Esophagus squamous epithelium (tissue), 5 donors: ENCODE measurements at places on chromosomes 11 and 22. TPM values are rescaled to one million over a fixed set of nuclear protein-coding genes. Genes with fewer than 3 reads are reported as not detected.

GRCh38 chr11:40323241-40323640, 1136.2 kb downstream of the LRRC4C start:
- no peak overlapping the region for H3K27ac ChIP-seq
- H3K36me3 ChIP-seq = no peaks in the 10 kb centered on the region
- H3K4me3 ChIP-seq = no peak overlapping the region

GRCh38 chr11:73359930-73360742, 16.1 kb upstream of the RELT start:
- H3K27ac ChIP-seq = no peak overlapping the region
- no peaks in the 10 kb centered on the region for H3K27me3 ChIP-seq
- no peak overlapping the region for H3K4me3 ChIP-seq
- peaks cover 14% of the 10 kb centered on the region for H3K4me1 ChIP-seq
- H3K36me3 ChIP-seq = peaks cover 84% of the 10 kb centered on the region
- DNase-seq = no peak

DNA sequence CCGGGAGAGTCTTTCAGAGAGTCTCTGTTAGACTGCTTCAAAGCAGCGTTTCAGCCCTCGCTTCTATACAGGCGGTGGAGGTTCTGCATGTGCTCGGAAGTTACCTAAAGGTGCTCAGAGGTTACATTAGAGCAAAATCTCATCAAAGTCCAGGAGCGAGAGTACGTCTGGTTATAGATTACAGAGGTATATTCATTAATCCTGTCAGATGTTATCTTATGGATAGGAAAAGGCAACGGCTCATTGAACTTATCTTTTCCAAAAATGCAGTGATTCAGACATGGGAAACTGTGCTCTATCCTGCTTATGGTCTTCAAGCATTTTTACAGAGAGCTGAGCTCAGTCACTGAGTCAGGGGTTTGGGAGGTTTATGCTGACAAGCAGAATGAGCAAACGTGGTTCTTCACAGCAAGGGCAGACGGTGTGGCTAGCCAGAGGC, 9.1 kb upstream of the ZBED5 start:
- no peaks in the 10 kb centered on the region for H3K36me3 ChIP-seq
- no peak overlapping the region for H3K4me3 ChIP-seq
- no peak for DNase-seq

GRCh38 chr11:69650081-69650831, 9.3 kb downstream of the CCND1 start:
- H3K27ac ChIP-seq = no peak overlapping the region
- H3K36me3 ChIP-seq = no peaks in the 10 kb centered on the region
- H3K4me3 ChIP-seq = no peak overlapping the region
- no peaks in the 10 kb centered on the region for H3K27me3 ChIP-seq

DNA sequence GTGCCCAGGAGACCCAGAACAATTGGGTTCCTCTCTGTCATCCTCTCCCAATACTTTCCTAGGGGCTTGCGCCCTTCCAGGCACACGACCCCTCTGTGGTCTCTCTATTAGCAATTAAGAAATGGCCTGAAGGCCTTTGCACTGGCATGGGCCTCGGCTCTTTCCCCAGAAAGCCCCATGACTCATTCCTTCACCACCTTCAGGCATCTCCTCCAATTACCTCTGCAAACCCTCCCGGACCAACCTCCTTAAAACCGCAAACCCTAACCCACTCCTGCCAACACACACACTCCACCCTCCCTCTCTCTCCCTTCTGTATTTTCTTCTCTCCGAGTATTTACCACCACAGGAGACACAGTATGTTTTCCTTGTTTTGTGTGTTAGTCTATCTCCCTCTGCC, 36.7 kb downstream of the LARGE1 start:
- no peaks in the 10 kb centered on the region for H3K4me1 ChIP-seq
- no peaks in the 10 kb centered on the region for H3K27me3 ChIP-seq
- no peak overlapping the region for H3K27ac ChIP-seq
- no peak for DNase-seq

DNA sequence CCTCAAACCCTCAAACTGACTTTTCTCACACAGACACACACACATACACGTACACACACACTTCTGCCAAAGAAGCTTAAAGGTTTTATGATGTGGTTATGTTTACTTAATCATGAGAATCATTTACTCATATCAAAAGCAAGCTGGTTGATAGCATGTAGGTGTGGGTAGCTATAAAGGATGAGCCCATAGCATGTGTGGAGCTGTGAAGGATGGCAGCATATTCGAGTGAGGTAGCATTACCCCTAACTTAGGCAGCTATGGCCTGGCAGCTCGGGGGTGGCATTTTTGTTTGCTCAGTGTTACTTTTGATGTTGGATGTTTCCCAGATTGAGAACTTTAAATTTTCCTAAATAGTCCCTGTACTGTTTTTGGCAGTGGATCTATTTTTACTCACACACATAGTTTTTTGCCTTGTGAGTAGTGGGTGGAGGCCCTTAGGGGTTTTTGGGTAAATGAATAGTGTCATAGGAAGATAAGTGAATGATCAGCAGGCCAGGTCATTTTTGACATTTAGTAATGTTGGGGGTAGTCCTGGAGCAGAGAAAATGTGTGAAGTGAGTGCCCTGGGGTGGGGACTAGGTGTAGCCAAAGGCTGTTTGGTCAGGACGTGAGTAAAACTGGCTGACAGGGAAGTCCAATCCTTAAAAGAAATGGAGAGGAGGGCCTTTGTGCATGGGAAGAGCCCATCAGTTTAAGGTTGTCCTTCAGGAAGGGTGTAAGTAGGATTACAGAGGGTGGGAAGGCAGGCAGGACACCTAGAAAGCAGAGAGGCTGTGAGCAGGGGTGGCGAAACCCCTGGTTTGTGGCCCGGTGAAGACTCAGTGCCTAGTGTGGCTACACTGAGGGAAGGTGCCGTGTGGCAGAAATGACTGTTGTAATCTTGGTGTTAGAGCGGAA, 7.1 kb downstream of the YWHAH start:
- H3K36me3 ChIP-seq = peaks cover 4% of the 10 kb centered on the region
- peak overlapping the region; percentile 18 for H3K4me3 ChIP-seq
- no peak for DNase-seq
- H3K4me1 ChIP-seq = peaks cover 30% of the 10 kb centered on the region
- peak overlapping the region; percentile 74 for H3K27ac ChIP-seq

- no peak overlapping the region for H3K4me3 ChIP-seq
- no peak overlapping the region for H3K27ac ChIP-seq
Measured at GRCh38 chr11:117870103-117870952, 6.1 kb downstream of the FXYD6 start.

DNA sequence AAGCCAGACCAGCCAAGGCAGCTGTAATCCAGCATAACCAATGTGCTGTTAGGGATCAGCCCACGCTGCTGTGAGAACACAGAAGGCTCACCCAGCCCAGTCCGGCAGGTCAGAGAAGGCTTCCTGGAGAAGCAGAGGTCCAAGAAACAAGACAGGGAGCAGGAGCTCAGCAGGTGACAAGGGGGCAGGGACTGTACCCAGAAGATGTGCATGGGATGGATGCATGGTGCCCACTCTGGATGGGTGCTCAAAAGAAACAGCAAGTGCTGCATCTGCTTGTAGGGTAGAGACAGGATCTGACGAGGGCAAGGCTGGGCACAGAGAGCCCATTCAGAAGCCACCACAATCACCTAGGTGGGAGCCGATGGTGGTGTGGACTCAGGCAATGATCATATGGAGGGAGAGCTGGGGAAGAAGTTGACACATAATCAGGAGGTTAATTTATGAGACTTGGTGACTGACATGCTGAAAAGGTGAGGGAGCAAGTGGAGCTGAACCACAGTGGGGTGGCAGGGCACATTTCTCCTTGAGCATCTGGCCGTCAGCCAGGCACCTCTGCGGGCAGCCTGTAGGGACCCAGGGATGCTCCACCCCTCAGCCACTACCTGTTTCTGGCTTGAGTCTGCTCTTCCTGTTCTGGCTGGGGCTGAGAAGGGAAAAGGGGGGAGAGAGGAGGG, 102.3 kb upstream of the DRD2 start:
- H3K4me3 ChIP-seq = no peak overlapping the region
- no peaks in the 10 kb centered on the region for H3K27me3 ChIP-seq
- no peak for DNase-seq
- H3K27ac ChIP-seq = no peak overlapping the region
- H3K36me3 ChIP-seq = no peaks in the 10 kb centered on the region
- peaks cover 4% of the 10 kb centered on the region for H3K4me1 ChIP-seq

DNA sequence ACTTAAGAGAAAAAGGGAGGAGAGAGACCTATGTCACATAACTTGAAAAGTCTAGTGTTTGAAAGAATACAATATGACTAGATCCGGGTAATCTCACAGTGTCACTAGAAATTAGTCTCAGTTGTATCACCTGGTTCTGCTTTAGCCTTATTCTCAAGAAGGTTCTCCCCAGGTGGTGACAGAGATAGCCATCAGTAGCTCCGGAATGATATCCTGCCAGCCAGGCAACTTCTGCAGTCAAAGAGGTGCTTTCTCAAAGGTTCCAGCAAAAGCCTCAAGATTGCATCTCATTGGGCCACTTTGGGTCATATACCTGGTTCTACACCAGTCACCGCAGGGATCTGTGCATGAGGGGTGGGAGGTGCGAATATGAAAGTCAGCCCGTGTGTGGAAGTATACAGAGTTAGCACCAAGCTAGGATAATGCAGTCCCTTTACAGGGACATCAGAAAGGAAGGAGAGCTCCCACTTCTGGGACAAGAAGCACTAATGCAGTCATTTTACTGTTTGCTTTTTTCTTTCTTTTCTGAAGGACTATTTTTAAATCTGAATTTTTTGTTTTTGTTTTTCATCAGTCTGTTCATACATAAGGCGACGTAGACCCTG, 61.1 kb downstream of the CYB5R2 start:
- H3K4me1 ChIP-seq = peaks cover 13% of the 10 kb centered on the region
- H3K27me3 ChIP-seq = no peaks in the 10 kb centered on the region
- peaks cover 67% of the 10 kb centered on the region for H3K36me3 ChIP-seq
- no peak overlapping the region for H3K4me3 ChIP-seq

DNA sequence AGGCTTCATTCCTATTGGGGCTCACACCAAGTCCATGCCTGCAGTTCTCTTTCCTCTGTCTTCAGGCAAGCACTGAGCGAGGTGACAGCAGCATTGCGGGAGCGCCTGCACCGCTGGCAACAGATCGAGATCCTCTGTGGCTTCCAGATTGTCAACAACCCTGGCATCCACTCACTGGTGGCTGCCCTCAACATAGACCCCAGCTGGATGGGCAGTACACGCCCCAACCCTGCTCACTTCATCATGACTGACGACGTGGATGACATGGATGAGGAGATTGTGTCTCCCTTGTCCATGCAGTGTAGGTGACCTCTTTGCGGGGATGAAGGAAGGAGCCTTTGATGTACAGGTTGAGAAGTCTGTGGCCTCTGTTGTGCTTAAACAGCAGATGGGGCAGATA, 11.4 kb upstream of the RRM1 start:
- no peak for DNase-seq
- no peak overlapping the region for H3K4me3 ChIP-seq
- H3K36me3 ChIP-seq = peaks cover 38% of the 10 kb centered on the region
- no peak overlapping the region for H3K27ac ChIP-seq
- no peaks in the 10 kb centered on the region for H3K27me3 ChIP-seq

DNA sequence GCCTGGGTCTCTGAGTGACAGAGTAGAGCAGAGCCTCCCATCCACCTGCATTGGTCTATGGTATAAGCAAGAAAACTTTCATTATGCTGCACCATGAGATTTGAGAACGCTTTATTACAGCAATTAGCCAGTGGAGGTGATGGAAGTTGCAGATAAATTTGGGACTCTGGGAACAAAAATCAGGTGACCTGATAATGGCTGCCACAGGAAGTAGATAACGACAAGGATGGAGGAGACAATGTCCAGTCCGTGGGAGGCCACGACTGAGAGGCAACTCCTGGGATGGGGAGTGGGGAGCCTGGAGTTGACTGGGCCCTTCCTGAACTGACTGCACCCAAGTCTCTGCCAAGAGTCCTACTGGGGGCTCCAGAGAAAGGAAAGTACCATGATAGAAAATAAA, 4.7 kb downstream of the MRGPRD start:
- no peaks in the 10 kb centered on the region for H3K4me1 ChIP-seq
- H3K4me3 ChIP-seq = no peak overlapping the region
- DNase-seq = no peak
- peaks cover 9% of the 10 kb centered on the region for H3K27me3 ChIP-seq
- H3K27ac ChIP-seq = no peak overlapping the region
- H3K36me3 ChIP-seq = no peaks in the 10 kb centered on the region

DNA sequence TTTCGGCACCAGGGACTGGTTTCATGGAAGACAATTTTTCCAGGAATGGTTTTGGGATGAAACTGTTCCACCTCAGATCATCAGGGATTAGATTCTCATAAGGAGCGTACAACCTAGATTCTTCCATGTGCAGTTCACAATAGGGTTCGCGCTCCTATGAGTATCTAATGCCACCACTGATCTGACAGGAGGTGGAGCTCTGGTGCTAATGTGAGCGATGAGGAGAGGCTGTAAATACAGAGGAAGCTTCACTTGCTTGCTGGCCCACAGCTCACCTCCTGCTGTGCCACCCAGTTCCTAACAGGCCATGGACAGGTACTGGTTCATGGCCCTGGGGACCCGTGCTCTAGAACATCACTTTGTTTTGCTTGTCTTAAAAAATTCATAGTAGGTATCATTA, 41.8 kb upstream of the AMPD3 start:
- no peaks in the 10 kb centered on the region for H3K36me3 ChIP-seq
- no peak for DNase-seq
- peak overlapping the region; percentile 66 for H3K27ac ChIP-seq
- H3K4me1 ChIP-seq = peaks cover 6% of the 10 kb centered on the region
- no peak overlapping the region for H3K4me3 ChIP-seq

- DNase-seq = no peak
- no peaks in the 10 kb centered on the region for H3K4me1 ChIP-seq
- no peak overlapping the region for H3K4me3 ChIP-seq
- H3K36me3 ChIP-seq = no peaks in the 10 kb centered on the region
- H3K27me3 ChIP-seq = peaks cover 4% of the 10 kb centered on the region
Measured at GRCh38 chr11:115144914-115145313, 359.3 kb downstream of the CADM1 start.

DNA sequence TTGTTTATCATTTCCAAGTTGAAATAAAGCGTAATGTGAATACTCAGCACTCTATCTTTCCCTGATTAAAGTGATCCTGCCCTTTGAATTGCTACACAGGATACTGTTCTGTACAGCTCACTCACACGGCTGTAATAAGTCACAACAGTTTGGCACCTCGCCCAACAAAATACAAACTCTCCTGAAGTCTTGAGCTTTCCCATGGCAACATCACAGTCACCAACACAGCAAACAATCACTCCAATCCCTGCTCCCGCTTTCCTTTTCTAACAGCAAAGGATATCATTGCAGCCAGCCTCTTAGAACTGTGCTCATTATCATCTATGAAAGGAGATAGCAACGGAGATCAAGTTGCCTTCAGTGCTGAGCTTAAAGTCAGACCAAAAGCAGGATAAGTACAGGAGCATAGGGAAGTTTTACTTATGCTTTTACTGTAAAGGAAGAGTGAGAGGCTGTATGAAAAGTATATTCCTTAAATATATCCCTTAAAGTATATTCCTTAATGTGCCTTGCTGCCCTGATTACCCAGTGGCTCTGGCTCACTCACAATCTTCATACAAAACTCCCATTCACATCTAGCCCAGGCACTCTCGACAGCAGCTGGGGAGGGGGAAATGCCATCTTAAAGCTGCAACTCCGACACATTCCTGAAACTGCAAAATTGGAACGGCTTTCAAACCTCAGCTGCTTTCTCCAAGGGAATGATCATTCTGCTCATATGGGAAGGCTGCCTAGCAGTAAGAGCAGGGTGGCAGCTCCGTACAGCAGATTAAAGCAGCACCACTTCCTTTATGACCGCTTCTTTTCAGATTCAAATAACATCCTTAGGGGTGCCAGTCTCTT, 35.8 kb downstream of the MAML2 start:
- no peak overlapping the region for H3K4me3 ChIP-seq
- no peaks in the 10 kb centered on the region for H3K27me3 ChIP-seq
- H3K4me1 ChIP-seq = peaks cover 50% of the 10 kb centered on the region
- DNase-seq = peak; percentile 48
- H3K36me3 ChIP-seq = no peaks in the 10 kb centered on the region

Gene OR51B4
- not detected for total RNA-seq

Gene HBE1
- total RNA-seq = not detected

Gene ENTHD1
- total RNA-seq = not detected

Gene CENPM
- total RNA-seq = 6.9 TPM

Gene CADM1
- total RNA-seq = 11.1 TPM

Gene OR2AG1
- not detected for total RNA-seq

Gene CYB561A3
- total RNA-seq = 31.3 TPM

Gene TSPAN18
- total RNA-seq = 1.9 TPM
